ENCODE measurements at places on chromosomes 11 and 22. TPM values are rescaled to one million over a fixed set of nuclear protein-coding genes. Genes with fewer than 3 reads are reported as not detected.

- no peak for DNase-seq
Observed at GRCh38 chr11:88414981-88415413, 77.5 kb upstream of the CTSC start.

DNA sequence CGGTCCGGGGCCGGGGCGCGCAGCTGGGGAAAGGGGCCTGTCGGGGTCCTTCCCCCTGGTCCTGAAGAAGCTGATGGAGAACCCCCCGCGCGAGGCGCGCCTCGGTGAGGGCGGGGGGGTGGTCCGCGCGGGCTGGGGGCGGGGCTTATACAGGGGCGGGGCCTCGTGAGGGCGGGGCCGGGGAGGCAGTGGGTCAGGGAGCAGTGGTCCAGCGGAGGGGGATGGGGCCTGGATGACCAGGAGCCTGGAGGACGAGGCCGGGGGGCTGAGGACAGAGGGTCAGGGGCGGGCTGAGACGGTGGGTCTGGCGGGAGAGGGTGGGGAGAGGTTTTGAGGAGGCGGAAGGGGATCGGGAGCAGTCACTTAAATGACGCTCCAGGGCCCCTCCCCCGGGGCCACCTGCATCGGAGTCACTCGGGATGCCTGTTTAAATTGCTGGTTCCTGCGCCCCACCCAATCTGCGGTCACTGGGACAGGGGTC lies 396 bp downstream of the TEF start:
- DNase-seq, result peak; percentile 87

- DNase-seq, result no peak
Observed at GRCh38 chr11:134901955-134902918, 490.2 kb upstream of the B3GAT1 start.

DNA sequence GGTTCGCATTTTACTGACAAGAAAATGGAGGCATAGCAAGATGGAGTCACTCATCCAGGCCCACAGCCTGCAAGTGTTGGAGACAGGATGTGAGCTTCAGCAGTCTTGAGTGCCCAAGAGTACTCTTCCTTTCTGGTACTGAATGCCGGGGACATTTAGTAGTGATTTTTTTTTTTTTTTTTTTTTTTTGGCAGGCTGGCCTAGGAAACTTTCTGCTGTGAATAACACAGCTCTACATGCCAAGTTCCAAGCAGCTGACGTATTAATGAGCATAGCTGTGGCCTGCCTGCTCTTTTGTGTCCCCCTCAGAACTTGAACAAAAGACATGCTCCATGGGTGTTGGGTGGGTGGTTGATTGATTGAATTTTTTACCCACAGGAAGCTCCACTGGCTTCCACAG lies 195.5 kb upstream of the CADM1 start:
- no peak for DNase-seq

The SCUBE1 gene
- total RNA-seq, result 20.9 TPM

Data from mucosa of descending colon (tissue), 3 donors.